Natural killer cell treated with Interleukin-12 subunit alpha and Interleukin-12 subunit beta and Interleukin-15 and Interleukin-18, amount 100 ng/mL, for 72 hours (primary cell): ENCODE measurements at places on chromosomes 2 and 18. TPM values are rescaled to one million over a fixed set of nuclear protein-coding genes. Genes with fewer than 3 reads are reported as not detected.

DNA sequence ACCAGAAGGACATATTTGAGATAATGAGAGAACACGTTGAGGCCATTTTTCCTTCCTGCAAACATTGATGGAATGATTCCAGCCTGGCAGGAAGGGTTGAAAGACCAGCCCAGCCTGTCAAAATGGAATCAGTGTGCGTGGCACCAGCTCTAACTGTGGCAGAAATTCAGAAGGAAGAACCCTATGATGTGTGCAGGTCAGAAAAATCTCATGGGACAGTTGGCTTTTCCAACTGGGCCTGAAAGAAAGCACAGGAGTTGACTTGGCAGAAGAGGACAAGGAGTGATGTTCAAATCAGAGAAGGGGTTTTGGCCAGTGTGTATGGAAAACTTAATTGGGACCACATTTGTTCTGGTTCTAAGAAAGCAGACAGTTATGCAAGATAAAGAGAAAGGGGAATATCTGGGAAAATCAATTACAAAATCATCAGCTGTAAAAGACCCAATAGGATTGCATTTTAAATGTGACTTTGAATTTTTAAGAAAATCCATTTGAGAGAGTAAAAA, 192.8 kb upstream of the PID1 start:
- DNase-seq = no peak

GRCh38 chr2:215677481-215677880, 241.6 kb upstream of the FN1 start:
- DNase-seq = no peak

DNA sequence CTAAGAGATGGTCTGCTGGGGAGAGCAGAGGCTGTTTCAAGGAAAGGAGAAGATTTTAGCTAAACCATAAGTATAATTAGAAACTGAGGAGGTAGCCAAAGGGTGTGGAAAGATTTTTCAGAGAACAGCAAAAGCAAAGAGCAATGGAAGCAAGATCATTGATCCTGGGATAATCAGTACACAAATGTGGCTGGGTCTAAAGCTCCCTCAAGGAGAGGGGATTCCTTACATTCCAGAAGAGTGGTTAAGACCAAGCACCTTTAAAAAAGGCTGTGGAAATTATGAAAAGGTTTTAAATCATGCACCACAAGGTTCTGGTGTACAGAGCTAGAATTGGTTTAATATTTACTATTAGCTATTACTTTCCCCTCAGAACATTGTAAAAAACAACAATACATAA, 246.0 kb upstream of the UBE2E3 start:
- no peak for DNase-seq

GRCh38 chr18:79697178-79697577, 17.6 kb downstream of the CTDP1 start:
- DNase-seq = no peak

DNA sequence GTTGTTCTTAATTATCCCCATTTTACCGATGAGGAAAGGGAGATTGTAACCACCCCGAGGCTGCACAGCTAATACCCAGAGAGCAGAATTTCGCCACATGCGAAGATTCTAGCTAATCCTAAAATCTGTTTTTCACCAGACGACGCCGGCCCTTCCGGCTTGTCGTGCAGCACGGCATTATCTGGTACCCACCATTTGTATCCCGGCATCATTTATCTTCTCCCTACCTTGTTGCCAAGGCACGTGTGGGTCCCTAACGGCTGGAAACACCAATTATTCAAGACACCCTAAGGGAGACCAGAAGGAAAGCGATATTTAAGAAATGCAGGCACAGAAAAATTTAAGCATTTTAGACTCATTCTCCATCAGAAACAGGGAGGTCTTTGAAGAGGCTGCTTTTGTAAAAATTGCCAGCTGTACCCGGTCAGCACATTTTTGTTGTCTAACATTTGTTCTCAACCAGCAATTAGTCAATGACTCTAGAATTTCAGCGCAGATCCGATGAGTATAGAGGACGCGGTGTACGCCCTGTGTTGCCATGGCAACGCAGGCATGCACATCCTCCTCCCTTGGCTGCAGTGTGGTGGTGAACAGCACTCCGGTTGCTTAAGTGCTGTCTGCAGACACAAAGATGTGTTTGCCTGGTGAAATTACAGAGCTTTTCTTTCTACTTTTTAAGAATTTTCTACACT, 111.6 kb downstream of the AGAP1 start:
- DNase-seq = no peak

DNA sequence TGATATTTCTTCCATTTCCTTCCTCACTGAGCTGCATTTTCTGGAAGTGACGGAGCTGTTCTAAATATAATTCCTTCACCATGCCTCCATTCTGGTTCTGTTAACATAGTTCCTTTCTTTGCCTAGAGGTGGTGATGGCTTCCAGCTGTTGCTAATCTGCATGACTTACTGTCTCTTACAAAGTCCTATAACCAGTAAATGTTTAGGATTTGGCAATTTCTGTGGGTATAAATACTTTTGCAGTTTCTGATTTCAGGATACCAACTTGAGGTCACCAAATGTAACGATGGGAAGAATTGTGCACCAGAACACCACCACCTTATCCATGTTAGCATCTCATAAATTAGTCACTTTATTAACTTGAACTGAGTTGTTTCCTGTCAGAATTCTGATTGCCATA, 101.7 kb upstream of the FN1 start:
- DNase-seq = no peak

CREG2 gene
- not detected for total RNA-seq

SLC9A4 gene
- total RNA-seq = 0.14 TPM

GREB1L gene
- total RNA-seq = not detected
